ENCODE measurements at places on chromosomes 5 and 9. TPM values are rescaled to one million over a fixed set of nuclear protein-coding genes. Genes with fewer than 3 reads are reported as not detected.
A peak's percentile ranks its signal among the peaks of the same experiment; 100 is the strongest.

DNA sequence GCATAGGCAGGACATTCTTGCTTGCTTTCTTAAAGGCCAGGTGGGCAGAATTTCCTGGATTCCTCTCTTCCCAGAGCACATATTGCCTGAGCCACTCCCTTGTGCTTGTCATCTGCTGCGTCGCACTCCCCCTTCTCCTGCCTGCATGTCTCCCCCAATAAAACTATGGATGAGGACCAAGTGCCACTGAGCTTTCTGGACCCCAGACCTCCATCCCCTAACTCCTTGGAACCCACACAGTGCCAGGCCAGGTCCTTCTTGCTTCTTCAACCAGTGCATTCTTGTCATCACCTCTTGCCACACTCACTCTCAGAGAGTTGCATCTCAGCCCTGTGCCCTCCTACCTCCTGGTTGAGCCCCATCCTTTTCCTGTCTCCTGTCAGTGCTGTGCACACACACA, 157.9 kb upstream of the PANK3 start:
- DNase-seq, result no peak

GRCh38 chr5:72195581-72195980, 88.3 kb downstream of the MAP1B start:
- no peak for DNase-seq

Gene KCNMB1
- not detected for total RNA-seq

- DNase-seq, result peak; percentile 90
These were observed 37.4 kb downstream of the ARHGEF37 start for GRCh38 chr5:149618581-149619248.

GRCh38 chr9:71145179-71145578, 23.8 kb upstream of the TRPM3 start:
- no peak for DNase-seq

- no peak for DNase-seq
These were observed 205.8 kb upstream of the RAI14 start for GRCh38 chr5:34450338-34450737.

DNA sequence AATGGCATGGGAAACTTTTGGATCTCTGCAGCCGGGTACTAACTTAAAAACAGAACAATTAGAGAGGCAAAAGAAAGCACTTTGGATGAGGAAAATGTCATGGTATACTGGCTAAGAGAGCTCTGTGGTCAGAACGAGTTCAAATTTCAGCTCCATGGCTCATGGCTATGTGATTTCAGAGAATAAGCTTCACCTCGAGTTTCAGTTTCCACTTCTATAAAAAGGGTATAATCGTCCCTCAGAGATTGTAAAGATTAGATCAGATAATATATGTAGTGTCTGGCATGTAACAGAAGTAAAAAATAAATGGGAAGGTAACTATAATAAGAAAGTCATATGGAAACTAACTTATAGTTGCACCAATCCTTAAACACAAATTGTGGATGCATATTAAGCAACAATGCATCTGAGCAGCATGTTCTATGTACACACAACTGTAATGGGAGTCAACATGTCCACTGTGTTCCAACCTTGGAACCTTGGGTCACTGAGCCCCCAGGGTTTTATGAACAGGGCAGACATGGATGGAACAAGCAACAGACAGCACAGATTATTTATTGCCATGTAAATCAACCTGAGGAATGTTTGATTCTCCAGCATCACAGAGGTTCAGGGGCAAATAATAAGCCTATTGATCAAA, 145.4 kb downstream of the MAPKAP1 start:
- no peak for DNase-seq

DNA sequence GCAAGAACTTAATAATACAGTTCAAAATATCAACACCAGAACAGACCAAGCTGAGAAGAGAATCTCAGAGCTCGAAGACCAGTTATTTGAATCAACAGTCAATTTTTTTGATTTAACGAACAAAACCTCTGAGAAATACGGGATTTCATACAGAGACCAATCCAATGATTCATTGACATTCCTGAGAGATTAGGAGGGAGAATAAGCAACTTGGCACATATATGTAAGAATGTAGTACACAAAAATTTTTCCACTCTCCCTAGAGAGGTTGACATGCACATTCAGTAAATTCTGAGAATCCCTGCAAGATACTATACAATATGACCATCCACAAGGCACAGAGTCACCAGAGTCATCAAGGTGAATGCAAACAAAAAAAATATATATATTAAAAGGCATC, 1577.3 kb upstream of the C9orf72 start:
- DNase-seq, result peak; percentile 2

Gene NTNG2
- 2.5 TPM for total RNA-seq
